Stimulated activated naive CD8-positive, alpha-beta T cell treated with anti-CD3 and anti-CD28 coated beads, Interleukin-15, amount 100 ng/mL, for 72 hours (primary cell): ENCODE measurements at places on chromosomes 4 and X.

GRCh38 chr4:158610790-158611189, 60.9 kb downstream of the C4orf46 start:
- no peak for DNase-seq

GRCh38 chrX:100407147-100407783, 2.8 kb downstream of the PCDH19 start:
- DNase-seq: no peak

- DNase-seq: no peak
Observed at GRCh38 chr4:38411981-38412536, 251.9 kb upstream of the KLF3 start.

GRCh38 chr4:5693871-5694270, 14.5 kb downstream of the EVC2 start:
- DNase-seq: no peak

DNA sequence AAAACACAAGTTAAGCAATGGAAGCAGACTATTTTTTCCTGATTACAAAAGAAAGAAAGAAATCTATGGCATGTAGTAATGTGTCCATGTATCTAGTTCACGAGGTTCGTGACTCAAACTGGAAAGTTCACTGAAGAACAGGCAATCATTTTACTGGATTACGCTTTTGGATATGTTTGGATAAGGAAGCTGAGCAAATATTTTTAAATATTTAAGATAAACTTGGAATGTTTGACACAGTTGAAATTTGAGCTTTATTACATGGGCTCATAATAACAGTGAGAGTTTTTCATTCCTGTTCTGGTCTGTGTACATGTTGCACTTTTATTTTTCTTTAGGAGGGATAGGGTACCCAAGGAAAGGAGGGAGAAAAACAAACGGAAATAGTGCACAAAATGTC, 244.2 kb upstream of the GK2 start:
- DNase-seq: no peak

DNA sequence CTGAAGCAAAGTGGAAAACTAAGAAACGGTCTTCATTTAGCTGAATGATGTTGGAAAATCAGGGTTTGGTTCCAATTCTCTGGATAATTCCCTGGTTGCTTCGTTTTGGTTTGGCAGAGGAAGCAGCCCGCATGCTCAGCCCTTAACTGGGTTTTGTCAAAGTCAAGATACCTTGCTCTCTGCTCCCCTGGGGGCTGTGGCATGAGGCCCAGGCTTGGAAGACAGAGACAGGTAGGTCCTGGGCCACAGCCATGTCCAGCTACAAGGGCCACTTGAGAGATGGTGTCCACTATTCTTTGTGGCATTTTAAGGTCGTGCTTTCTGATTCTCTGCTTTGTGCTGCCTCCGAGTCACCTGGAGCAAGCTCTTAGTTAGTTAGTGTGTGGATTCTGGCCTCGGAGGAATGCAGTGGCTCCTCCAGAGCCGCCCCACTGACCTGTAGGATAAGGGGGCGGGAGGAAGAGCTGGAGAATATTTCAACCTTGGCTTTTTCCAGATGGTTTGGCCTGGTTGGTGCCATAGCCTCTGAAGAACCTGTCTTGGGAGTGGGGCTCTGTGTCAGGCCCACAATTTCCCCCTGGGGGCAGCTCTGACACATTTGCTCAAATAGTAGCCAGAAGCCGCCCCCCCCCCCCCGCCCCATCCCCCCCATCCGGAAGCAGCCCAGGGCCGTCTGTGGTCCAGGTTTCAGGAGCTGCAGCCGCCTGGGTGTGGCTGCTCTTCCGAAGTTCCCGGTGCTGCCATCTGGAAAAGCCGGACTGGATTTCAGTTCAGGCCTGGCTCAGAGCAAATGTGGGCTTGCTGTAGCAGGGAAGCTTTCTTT, 147.1 kb downstream of the NHS start:
- no peak for DNase-seq

- no peak for DNase-seq
Observed at GRCh38 chr4:84455697-84456096, 43.4 kb downstream of the NKX6-1 start.

DNA sequence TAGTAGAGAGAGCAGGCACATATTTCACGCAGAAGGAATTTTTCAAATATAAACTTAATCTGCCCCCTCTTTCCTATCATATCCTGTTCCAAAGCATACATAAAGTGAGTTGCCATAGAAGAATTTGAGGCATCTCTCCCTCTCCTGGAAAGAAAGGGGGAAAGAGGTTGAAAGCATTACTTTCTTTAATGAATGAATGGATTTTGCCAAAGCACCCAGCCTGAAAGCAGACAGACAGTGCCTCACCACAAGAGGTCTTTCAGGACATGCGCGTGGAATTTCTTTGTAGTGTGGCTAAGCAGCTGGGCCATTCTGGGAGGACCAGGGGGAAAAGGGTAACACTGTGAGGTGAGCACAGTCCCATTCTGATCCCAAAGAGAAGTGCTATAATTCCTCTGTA, 651.4 kb downstream of the IQCM start:
- no peak for DNase-seq

DNA sequence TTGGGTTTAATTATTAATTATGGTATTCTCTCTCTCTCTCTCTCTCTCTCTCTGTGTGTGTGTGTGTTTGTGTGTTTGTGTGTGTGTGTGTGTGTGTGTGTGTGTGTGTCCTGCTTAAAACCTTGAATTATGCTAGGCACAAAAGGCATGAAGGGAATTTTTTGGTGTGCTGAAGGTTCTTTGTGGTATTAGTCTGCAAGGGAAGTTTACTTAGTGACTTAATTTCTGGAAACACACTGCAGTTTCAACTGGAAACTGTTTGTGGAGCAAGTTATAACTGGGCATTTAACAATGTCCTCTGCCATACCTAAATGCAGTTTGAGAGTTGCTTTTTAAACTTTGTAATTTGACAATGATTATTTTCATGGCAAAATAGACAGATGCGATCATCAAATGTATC, 111.7 kb downstream of the FRMPD4 start:
- DNase-seq: no peak

DNA sequence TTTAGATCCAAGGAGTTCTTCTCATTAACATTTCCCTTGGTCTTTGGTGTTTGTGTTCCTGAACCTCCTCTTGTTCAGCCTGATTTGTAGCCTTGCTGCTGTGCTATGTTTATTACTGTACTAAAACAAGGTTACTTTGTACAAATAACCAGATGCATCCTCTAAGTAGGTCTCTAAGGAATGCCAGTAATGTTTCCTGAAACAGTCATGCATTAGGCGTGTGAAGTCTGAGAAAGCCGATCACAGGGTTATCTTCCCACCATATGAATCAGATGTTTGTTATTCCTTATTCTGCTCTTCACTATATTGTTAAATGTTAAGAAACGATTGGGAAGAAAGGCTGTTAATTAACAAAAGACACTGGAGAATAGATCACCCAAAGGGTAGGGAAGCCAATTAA, 66.9 kb downstream of the GALNTL6 start:
- no peak for DNase-seq

GRCh38 chr4:175789647-175790046, 22.4 kb downstream of the GPM6A start:
- DNase-seq: no peak

GRCh38 chrX:7086384-7086783, 61.1 kb upstream of the STS start:
- no peak for DNase-seq

- DNase-seq: no peak
Observed at GRCh38 chrX:95505721-95506120, 1178.9 kb upstream of the DIAPH2 start.

DNA sequence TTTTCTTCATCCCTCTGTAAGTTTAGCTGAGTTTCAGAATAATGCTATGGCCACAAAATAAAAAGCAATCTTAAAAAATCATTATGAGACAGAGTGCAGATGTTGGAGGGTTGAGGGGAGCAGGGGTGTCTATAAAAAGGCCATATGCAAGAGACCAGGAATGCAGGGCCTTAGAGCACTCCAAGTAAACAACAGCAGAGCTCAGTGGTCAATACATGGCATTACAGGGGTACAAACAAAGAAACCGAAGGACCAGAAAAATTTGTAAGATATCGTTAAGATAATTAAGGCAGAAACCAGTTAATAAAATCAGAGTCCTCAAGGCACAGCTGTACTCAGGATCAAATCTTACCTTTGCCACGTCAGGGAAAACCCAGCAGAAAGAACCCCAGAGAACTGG, 28.4 kb upstream of the NDST3 start:
- DNase-seq: no peak

DNA sequence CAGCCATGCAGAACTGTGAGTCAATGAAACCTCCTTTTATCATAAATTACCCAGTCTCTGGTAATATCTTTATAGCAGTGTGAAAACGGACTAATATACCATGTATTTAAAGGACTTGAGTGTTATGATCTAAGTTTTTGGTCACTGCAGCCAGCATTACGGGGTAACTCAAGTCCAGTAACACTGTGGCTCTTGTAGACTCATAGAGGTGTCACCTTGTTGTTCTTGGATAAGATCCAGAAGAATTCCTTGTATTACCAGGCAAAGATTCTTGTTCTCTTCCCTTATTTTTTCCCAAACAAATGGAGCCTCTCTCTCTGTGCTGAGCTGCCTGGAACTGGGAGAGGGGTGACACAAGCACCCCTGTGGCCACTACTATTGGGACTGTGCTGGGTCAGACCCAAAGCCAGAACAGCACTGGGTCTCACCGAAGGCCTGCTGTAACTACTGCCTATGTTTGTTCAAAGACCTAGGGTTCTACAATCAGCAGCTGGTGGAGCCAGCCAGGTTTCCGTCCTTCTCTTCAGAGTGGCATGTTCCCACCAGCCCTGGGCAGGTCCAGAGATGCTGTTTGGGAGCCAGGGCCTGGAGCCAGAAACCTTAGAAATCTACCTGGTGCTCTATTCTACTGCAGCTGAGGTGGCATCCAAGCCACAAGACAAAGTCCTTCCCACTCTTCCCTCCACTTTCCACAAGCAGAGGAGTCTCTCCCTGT, 43.7 kb upstream of the MED14 start:
- no peak for DNase-seq

DNA sequence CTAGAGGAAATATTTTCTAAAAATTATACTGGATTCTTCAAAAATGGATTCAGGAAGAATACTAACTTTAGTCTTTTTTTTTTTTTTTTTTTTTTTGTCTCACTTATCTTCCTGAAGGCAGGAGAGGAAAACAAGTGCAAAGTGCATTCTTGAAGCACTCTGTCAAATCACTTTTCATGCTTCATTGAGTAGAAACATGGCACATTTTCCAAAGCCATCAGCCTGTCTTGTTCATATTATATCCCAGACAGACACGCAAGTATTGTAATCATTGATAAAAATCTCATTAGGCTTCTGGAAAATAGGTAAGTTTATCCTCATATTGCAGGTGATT, 1.2 kb downstream of the BBS12 start:
- DNase-seq: no peak

DNA sequence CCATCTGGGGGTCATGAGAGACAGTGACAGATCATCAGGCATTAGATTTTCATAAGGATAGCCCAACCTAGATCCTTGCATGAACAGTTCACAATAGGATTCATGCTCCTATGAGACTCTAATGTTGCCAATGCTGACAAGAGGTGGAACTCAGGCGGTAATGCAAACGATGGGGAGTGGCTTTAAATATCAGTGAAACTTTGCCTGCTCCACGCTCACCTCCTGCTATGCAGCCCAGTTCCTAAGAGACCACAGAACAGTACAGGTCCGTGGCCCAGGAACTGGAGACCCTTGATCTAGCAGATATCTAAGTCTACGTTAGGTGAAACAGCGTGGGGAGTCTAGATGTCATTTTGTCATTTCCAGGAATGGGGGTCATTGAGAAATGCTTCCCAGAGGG, 165.7 kb downstream of the OR13H1 start:
- no peak for DNase-seq

DNA sequence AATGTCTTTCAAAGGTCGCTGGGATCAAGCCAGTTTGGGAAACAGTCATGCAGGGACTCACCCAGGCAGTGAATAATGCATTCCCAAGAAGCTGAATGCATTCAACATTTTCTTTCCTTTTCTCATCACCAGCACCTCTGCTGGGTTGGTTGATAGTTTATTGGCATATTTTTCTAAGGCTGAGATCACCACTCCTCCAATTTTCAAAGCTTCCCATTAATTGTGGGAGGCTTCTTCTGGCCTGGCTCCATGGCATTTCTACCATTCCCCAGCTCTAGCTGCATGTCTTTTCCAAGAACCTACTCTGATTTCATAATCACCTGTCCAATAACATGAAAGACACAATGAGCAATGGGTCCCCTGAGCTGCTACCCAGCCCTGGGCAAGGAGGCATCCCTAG, 35.8 kb downstream of the CHRDL1 start:
- DNase-seq: no peak

DNA sequence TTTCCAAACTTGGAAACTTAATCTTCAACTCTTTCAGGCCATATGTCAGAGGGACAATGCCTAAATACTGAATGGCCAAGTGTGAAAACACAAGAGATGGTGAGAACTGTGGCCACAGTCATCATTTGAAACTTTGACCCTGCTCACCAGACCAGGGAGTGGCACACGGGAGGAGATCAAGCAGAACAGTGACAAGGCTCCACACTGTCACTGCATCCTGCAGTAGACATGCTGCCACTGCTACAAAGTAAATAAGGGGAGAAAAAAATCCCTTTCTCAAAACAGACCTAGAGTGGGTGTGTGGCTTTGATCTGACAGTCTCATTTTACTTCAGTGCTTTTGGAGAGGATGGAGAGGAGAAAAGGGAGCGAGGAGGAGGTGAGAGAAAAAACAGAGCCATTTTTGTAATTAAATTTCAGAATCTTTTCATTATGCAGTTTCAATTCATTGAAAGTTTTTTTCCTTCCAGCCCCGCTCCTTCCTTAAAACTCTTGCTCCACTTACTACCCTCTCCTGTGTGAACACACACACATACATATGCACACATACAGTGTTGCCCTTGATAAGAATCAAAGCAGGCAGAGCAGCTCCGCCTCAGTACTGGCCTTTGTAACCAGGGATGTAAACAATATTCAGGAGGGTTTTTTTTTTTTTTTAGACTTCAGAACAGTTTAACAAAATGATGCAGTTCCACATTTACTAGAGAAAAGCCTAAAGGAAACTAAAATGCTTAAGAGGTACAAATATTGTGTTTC, 34.4 kb downstream of the NEXMIF start:
- DNase-seq: no peak

GRCh38 chr4:16382571-16382970, 156.3 kb upstream of the TAPT1 start:
- no peak for DNase-seq

GRCh38 chr4:35300996-35301774, 943.1 kb downstream of the ARAP2 start:
- no peak for DNase-seq

- DNase-seq: no peak
Observed at GRCh38 chr4:53861856-53862610, 202.4 kb downstream of the CHIC2 start.
